Urothelium cell line (cell line): ENCODE measurements at places on chromosomes 5 and 9.

DNA sequence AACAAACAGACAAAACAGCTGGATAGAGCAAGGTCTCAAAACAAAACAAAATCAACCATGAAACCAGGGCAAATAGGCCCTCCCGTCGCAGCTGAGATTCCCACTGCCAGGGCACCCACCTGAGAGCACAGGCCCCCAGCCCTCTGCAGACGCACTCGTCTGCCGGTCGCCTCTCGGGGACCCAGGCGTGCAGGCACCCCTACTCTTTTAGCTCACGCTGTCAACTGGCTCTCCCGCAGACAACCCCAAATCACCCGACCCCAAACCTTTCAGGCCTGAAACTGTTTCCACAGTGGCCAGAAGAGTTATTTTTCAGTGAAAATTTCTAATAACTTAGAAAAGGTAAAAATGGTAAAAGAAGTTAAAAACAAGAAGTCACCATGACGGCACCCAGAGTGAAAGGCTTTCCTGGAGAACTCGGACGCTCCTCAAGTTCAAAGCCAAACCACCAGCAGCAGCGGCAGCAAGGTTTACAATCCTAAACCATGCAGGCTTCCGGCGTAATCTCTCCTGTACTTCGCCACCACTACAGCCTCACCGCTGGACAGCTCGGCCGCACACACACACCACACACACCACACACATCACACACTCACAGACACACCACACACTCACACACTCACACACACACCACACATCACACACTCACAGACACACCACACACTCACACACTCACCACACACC is 1.9 kb upstream of the UBE2QL1 start:
- DNase-seq: no peak

DNA sequence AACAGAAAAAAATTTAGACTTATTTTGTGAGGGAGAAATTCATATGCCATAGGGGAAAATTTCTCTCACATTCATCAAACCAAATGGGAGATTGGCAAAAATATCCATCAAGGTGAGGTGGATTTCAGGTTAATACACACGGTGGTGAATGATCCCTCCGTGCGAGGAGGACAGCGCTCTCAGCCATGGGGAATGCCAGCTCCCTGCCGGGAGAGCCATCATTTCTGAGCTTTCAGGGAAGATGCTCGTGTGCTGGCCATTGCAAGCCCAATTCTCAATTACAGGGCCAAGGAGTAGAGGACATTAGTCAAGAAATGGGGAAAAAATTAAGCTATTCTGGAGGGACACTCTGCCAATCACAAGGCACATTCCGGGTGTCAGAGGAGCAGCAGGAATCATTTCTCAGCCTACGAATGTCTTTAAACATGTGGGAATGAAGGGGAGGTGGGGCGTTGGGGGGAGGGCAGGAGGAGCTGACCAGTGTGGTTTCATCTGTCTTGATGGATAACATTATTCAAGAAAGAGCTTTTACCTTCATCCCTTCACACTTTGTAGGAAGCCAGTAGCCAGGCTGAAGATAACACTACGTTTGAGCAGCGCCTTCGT is 165.5 kb downstream of the DAB2IP start:
- no peak for DNase-seq

GRCh38 chr9:133129001-133129795 is 8.2 kb upstream of the RALGDS start:
- no peak for DNase-seq

- no peak for DNase-seq
These were observed 512.4 kb upstream of the CHD1 start for GRCh38 chr5:99441235-99441634.

- DNase-seq: no peak
These were observed 286.7 kb upstream of the KLF9 start for GRCh38 chr9:70701163-70701562.
